ENCODE measurements at places on chromosomes 13 and 19. TPM values are rescaled to one million over a fixed set of nuclear protein-coding genes. Genes with fewer than 3 reads are reported as not detected.

The FBXO17 gene
- not detected for total RNA-seq

The PVR gene
- not detected for total RNA-seq

The SBK3 gene
- total RNA-seq: not detected

The SOX1 gene
- total RNA-seq: not detected

The MBD3L3 gene
- total RNA-seq: not detected

Measured in activated B cell treated with CpG ODN at 0.5 μM for 24 hours (primary cell).